ENCODE measurements at places on chromosomes 4 and X.

DNA sequence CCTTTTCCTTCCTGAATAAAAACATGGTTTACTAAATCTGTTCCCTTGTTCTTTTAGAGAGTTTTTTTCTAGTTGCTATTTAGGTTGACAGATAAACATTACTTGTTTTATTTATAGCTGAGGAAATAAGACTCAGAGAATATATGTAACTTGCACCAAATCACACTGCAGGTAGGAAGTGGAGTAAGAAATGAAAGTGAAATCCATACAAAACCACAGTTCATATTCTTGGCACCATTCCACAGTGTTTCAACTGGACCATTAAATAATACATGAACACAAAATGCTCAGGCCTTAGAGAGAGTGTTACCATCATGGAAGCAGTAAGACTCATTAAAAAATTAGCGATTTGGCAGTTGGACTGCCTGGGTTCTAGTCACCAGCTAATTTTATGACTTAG, 326.9 kb upstream of the SLIT2 start:
- DNase-seq, result no peak

GRCh38 chr4:75633846-75634245, 3.5 kb upstream of the CDKL2 start:
- DNase-seq, result peak; percentile 26

- DNase-seq, result peak; percentile 72
Measured at GRCh38 chrX:109840585-109840984, 107.5 kb upstream of the ACSL4 start.

GRCh38 chrX:110847334-110847733, 51.7 kb upstream of the CHRDL1 start:
- peak; percentile 35 for DNase-seq

DNA sequence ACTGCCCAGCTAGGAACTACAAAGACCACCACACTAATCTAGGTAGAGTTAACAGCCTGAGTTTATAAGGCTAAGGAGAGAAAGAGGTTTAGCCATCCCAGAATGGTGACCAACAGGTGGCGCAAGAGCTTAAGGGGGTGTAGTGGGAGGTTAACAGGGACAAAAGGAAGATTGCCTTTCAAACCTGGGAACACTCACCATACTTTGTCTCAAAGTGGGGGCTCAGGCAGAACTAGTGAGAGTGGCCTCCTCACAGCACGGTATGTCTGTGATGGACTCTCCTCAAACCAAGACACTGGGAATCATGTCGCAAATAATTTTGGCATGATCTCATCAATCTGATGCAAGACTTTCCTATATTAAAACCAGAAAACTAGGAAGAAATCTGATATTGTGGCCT, 23.4 kb downstream of the CCNI start:
- DNase-seq, result peak; percentile 50

- DNase-seq, result no peak
Measured at GRCh38 chrX:44382871-44383270, 39.4 kb upstream of the EFHC2 start.

GRCh38 chrX:53374222-53374820, 48.1 kb downstream of the SMC1A start:
- no peak for DNase-seq

- no peak for DNase-seq
Measured at GRCh38 chr4:168651374-168651773, 154.5 kb downstream of the PALLD start.

Measured in GM04504 (cell line).